Hepatocyte (in vitro differentiated cells): ENCODE measurements at places on chromosomes 5 and 9.

- H3K4me1 ChIP-seq: no peaks in the 10 kb centered on the region
- H3K4me3 ChIP-seq: no peak overlapping the region
- no peak for DNase-seq
- no peaks in the 10 kb centered on the region for H3K36me3 ChIP-seq
- no peaks in the 10 kb centered on the region for H3K27me3 ChIP-seq
- no peak overlapping the region for H3K27ac ChIP-seq
These were observed 36.7 kb downstream of the BRINP1 start for GRCh38 chr9:119332522-119332921.

GRCh38 chr5:122101636-122102285 is 23.7 kb upstream of the LOX start:
- H3K4me3 ChIP-seq: no peak overlapping the region
- H3K27me3 ChIP-seq: peaks cover 3% of the 10 kb centered on the region
- peak; percentile 67 for DNase-seq
- H3K36me3 ChIP-seq: no peaks in the 10 kb centered on the region

GRCh38 chr5:140083120-140083519 is 30.8 kb upstream of the PURA start:
- no peak for DNase-seq
- no peak overlapping the region for H3K27ac ChIP-seq
- H3K36me3 ChIP-seq: no peaks in the 10 kb centered on the region
- peaks cover 40% of the 10 kb centered on the region for H3K27me3 ChIP-seq

GRCh38 chr9:91275655-91276054 is 86.1 kb downstream of the AUH start:
- H3K4me3 ChIP-seq: no peak overlapping the region
- no peaks in the 10 kb centered on the region for H3K4me1 ChIP-seq
- no peak overlapping the region for H3K27ac ChIP-seq
- no peaks in the 10 kb centered on the region for H3K27me3 ChIP-seq

DNA sequence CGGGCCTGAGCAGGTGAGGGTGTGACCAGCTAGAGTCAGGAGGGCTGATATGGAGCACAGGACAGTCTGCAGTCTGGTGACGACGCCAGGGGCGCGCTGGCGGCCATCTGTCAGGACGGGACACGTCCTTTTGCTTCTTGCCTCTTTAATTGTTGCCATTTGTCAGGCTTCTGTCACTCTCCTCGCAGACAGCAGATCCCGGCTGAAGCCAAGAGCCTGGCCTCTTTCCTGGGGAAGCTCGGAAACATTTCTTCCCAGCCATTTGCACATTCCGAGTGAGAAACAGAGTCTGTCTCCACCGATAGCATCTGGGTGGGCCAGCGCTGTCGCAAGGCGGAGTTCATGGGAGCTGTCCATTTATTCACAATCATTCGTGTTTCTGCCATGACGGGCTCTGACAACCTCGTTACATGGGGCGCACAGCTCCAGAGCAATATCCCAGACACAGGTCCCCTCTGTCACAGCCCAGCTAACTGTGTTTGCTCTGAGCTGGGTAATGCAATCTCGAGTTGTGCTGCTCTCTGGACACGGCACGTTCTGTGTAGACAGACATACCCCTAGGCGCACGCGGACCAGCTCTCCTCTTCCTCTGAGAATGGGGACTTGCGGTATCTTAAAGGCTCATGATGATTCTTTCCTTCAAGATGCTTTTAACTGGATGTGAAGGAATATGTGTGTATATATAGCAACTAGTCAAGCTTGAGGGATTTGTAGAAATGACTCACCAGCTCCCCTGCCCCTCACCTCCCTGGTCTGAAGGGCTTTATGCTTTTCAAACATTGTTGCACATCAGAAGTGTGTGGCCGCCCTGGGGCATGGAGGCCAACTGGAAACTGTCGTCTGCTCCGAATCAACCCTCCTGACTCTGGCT is 105.3 kb upstream of the FCN2 start:
- H3K27me3 ChIP-seq: no peaks in the 10 kb centered on the region
- DNase-seq: peak; percentile 49
- no peaks in the 10 kb centered on the region for H3K36me3 ChIP-seq
- H3K27ac ChIP-seq: peak overlapping the region; percentile 44
- peaks cover 20% of the 10 kb centered on the region for H3K4me1 ChIP-seq
- H3K4me3 ChIP-seq: no peak overlapping the region

DNA sequence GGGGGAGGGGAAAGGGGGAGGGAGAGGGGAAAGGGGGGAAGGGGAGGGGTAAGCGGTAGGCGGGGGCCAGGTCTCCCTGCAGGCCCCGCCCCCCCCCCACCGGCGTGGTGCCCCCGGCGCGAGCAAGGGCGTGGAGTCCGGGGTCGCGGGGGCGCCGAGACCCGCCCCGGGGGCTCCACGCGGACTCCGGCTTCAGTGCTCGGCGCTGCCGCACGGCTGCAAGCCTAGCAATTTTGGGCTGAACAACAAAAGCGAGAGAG is 10.8 kb downstream of the C9orf50 start:
- no peaks in the 10 kb centered on the region for H3K27me3 ChIP-seq
- H3K4me1 ChIP-seq: peaks cover 29% of the 10 kb centered on the region
- H3K27ac ChIP-seq: peak overlapping the region; percentile 87
- no peak for DNase-seq
- H3K36me3 ChIP-seq: no peaks in the 10 kb centered on the region
- H3K4me3 ChIP-seq: peak overlapping the region; percentile 99

- no peaks in the 10 kb centered on the region for H3K27me3 ChIP-seq
- H3K4me1 ChIP-seq: no peaks in the 10 kb centered on the region
- H3K4me3 ChIP-seq: no peak overlapping the region
- no peak overlapping the region for H3K27ac ChIP-seq
These were observed 38.8 kb upstream of the RGMB start for GRCh38 chr5:98734646-98735045.
